ENCODE measurements at places on chromosomes 16 and 17.

DNA sequence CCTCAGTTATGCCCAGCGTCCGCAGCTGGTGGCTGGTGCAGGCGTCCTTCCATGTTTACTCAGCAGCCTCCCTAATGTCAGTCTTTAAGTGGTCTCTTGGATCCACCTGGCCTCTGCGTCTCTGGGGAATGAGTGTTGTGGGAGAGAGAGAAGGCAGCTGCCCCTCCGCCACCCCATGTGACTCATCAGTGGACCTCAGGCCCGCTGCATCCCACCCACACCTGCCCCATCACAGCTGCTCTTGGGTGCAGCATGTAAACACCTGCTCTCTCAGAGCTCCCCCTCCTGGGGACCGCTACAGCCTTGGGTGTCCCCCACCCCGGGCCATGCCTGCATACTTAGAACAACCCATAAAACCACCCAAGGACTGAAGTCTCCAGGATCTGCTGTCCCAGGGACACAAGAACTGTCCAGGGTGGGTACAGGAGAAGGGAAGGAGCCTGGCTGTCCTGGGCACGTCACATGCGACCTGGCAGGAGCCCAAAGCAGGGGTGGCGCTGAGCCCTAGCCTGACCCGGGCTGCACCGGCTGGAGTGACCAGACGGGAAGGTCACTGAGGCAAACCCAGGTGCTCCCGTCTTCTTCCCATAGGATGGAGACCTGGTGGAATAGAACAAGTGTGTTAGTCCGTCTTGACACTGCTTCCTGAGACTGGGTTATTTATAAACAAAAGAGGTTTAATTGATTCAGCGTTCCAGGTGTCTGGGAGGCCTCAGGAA lies 4.2 kb downstream of the C16orf90 start:
- no peak for DNase-seq

DNA sequence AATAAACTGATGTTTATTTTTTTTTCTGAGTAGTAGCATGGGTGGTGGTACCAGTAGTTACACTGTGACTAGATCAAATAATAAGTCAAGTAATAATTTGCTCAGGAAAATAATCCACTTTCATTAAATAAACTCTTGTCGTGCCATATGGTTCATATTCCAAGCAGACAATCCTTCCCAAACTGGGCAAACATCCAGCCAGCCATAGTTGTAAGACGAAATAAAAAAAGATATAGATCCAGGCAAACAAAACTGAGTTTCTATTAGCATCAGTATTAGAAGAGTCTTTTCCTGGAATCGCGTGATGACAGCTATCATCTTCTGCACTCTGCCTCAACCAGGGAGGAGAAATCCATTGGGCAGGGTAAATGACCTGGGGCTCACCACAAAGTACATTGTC lies 508.4 kb upstream of the GOT2 start:
- DNase-seq = no peak

DNA sequence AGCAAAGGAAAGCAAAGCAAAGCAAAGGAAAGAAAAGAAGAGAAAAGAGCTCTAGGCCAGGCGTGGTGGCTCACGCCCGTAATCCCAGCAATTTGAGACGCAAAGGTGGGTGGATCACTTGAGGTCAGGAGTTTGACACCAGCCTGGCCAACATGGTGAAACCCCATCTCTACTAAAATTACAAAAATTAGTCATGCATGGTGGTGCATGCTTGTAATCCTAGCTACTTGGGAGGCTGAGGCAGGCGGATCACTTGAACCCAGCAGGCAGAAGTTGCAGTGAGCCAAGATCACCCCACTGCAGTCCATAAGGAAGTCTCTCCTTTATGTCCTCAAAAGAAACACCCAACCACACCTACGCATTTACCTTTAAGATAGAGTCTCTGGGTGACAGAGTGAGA lies 70.1 kb downstream of the ADAMTS18 start:
- no peak for DNase-seq

GRCh38 chr16:89103156-89103555 lies 9.5 kb downstream of the ACSF3 start:
- no peak for DNase-seq

DNA sequence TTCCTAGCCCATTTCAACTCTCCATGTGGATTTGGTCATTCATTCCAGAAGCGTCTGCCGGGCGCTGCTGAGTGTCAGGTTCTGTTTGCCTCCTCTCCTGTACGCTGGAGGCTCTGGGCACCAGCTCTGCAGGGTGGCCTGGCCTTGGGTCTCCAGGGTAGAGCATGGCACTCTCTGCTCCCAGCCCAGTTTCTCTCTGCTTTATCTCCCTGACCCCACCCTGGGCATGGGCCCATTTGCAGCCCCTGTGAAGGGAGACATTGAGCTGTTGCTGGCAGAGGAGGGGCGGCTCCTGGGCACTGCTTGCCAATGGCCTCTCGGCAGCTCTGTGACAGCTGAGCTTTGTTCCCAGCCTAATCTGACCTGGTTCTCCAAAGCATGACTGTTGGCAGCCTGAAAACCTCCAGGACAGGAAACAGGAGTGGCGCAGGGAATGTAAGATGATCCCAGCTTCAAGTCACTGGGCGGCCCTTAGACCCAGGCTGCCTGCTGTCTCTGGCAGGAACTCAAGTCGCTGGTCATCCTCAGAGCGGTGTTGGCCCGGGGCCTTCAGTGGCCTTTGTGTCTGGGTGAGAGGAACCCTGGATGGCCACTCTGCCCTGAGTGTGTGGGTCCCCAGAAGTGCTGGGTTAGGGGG lies 146.8 kb downstream of the SEC14L1 start:
- DNase-seq = no peak

DNA sequence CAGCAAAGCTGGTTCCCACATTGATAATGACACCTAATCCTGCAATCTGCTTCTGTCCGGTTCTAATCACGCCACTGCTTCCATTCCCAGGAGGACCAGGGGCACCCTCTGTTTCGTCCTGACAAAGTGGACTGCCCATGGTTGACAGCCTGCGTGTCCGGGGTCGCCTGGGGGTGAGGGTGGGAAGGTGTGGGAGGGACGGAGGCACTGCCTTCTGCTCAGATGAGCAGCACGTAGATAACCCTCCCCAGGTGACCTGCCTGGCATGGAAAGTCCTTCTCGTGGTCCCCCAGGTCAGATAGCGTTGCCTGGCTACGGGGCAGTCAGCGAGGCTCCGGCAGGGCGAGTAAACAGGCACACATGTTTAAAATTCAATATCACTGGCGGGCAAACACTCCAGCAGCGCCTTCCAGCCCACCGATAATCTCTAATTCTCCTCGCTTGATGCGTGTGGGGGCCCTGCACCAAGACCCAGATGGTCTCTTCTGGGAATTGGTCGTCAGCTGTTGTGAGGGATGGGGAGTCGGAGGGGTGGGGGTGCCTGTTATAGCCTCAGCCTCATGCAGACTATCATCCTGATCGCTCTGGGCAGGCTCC lies 132.2 kb downstream of the RAP1GAP2 start:
- no peak for DNase-seq

DNA sequence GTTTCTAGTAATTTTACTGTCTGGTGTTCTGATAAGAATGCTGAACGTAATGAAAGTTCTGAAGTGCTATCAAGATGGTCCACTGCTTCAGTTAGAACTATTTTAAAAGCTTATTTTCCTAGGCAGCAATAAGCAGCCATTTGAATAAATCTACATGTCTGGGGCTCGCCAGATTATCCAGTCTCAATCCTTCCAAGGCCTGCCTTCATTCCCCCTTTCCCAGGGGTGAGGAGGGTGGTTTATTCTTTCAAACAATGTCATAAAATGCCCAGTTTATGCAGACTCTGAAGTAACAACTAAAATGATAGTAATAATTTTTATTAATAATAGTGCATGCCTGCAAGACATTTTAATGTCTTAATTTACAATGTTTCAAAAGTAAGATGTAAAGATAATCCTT lies 2.4 kb downstream of the CDH11 start:
- DNase-seq = no peak

DNA sequence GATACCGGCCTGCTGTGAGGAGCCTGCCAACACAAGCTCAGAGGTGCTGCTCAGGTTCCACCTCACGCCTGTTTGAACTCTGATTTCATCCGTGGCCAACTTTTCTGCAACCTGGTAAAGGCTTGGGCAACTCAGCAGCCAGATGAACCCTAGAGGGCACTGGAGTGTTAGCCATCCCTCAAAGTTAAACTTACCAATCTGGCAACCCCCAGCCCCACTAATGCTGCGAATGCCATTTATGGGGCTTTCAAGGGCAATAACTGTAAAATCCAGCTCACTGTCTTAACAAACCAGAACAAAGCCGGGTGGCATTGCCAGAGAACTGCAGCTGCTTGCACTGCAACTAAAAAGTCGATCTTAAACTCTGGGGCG lies 105.5 kb downstream of the AXIN2 start:
- DNase-seq = no peak

All from activated naive CD4-positive, alpha-beta T cell (primary cell).